ENCODE measurements at places on chromosomes 2 and 18. TPM values are rescaled to one million over a fixed set of nuclear protein-coding genes. Genes with fewer than 3 reads are reported as not detected.

DNA sequence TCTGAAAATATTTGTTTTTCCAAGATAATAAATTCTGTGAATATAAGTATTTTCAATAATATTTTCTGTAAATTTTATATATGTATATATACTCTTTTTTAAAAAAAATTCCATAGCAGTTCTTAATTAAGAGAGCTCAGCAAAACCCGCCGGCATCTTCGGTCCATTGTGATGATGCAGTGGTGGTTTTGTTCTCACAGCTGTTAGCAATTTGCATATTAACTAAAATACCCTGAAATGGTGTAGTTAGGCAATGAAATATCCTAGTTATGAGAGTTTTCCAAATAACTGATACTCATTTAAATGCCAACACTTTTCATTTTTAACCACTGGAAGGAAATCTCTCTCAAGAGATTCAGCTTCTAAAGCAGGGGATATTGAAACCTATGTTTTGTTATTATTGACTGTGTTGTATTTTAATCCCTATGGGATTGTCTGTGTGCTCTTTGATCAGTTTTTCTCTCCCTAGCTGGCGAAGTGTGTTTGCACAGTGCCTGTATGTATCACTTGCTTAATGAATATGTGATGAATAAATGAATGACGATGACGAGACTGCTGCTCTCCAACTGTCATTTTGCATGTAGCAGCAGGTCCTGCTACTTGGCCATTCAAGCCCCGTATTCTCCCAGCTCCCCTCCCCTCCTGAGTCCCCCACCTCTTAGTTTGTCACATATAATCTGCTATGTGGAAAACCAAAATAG lies 42.4 kb downstream of the PSMG2 start:
- no peak for DNase-seq

- no peak for DNase-seq
Observed at GRCh38 chr18:10391506-10391905, 62.9 kb upstream of the APCDD1 start.

- DNase-seq, result no peak
Observed at GRCh38 chr18:25233528-25234321, 118.2 kb downstream of the ZNF521 start.

- DNase-seq, result no peak
Observed at GRCh38 chr2:15084826-15085489, 452.4 kb downstream of the LRATD1 start.

DNA sequence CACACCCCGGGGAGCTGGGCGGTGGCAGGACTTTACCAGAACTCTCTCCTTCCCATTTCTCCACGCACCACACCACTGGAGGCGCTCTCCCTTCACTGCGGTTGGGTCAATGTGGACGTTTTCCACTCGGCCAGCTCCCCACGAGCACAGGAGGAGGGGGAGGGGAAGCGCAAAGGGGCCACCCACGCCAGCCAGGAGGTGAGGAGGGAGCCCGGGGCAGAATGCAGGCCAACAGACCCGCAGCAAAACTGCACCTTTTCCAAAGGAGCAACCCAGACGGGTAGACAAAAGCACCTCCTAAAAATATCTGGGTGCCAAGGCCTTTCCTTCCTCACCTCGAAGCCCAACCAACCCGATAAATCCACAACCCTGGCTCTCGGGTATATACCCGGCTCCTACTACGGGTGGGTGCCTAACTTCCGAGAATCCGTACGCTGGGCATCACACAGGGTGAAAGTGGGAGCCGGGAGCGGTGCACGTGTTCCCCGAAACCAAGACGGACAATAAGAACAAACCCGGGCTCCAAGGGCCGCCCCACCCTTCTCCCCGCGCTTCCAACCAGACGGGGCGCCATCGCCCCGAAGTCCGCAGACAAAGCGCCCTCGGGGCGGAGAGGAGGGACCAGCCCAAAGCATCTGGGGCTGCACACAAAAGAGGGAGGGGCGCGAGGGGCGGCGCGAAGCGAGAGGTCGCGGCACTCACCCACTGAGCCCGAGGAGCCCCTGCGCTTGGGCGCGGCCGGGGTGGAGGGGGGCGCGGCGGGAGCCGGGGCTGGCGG lies 1.0 kb downstream of the RTN4 start:
- peak; percentile 83 for DNase-seq

DNA sequence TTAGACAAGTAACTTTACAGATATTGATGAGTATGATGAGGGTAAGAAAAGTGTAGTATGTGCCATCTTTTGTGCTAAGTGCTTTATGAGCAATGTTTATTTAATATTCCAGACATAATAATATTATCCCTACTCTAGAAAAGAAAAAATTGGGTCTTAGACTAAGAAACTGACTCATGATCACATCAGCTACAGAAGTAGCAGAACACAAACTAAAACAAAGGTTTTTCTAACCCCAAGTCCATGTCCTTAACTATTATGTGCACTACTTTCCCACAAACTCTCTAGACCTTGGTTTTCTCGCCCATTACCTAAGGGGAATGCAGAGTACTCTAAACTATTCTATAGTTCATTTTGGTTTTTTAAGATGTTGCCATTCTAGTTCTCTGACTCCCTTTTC lies 64.5 kb downstream of the BAZ2B start:
- DNase-seq, result no peak

- DNase-seq, result no peak
Observed at GRCh38 chr2:240393831-240394410, 41.5 kb upstream of the GPC1 start.

DNA sequence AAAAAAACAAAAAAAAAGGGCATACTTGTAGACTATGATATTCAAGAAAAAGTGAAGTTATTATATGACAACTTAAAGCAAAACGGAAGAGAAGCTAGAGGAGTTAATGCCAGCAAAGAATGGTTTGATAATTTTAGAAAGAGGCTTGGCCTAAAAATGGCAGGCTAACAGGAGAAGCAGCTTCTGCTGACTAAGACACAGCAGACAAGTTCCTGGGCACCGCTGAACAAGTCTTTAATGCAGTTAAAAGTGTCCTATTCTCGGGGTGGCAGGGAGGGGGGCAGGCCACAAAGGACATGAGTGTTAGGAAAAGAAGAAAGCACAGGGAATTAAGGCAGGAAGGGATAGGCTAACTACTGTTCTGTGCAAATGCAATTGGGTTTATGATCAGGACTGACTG lies 50.3 kb upstream of the GAREM2 start:
- DNase-seq, result no peak

DNA sequence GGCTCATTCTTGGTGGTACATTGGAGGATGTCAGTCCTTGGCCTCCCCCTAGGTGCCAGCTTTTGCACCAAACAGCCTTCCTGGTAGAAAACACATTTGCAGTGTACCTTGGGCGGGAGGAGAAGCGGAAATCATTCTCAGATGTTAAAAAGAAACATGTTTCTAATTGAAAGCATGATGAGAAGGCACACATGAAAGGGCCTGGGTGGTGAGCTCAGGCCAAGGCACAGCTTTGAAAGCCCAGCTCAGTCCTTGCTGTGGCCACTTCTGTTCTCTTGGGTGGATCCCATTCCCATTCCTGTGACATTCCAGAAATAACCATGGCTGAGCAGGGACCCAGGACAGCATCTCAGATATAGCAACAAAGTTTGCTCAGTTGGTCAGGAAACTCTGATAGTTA lies 71.5 kb downstream of the LTBP1 start:
- DNase-seq, result no peak

DNA sequence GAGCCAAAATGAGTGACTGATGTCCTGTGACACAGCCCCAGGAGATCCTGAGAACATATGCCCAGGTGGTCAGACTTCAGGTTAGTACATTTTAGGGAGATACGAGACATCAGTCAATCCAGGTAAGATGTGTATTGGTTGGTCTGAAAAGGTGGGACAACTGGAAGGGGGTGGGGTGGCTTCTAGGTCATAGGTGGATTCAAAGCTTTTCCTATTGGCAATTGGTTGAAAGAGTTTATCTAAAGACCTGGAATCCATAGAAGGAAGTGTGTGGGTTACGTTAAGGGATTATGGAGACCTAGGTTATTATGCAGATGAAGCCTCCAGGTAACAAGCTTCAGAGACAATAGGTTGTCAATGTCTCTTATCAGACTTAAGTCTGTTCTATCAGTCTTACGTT lies 136.5 kb downstream of the ZNF532 start:
- DNase-seq, result no peak

DNA sequence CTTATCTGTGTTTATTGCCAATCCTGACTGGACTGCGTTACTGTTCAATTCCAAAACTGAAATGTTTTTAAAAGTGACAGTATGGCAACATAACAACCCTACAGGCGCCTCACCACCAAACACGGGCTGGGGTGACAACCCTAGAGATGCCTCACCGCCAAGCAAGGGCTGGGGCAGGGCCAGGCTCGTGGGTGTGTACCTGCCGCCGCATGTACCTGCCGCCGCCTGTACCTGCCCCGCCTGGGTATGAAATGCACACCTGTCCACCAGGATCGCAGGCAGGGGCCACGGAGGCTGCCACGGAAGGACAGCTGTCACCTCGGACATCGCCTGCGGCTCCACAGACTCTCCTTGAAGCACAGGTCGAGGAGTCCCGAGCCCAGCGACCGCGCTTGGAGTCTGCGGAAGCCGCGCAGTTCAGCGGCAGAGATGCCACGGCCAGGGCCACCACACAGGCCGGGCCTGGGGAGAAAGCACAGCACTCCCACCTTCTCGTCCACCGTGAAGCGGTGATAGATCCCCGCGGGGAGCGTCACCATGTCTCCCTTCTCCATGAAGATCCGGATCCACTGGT lies 18.9 kb downstream of the ADI1 start:
- DNase-seq, result no peak

GRCh38 chr2:179891237-179891636 lies 29.8 kb upstream of the ZNF385B start:
- DNase-seq, result no peak

Gene AGXT
- not detected for polyA plus RNA-seq

Gene TANC1
- 0.01 TPM for polyA plus RNA-seq

GRCh38 chr2:50347358-50348044 lies 684.4 kb downstream of the NRXN1 start:
- DNase-seq, result no peak

DNA sequence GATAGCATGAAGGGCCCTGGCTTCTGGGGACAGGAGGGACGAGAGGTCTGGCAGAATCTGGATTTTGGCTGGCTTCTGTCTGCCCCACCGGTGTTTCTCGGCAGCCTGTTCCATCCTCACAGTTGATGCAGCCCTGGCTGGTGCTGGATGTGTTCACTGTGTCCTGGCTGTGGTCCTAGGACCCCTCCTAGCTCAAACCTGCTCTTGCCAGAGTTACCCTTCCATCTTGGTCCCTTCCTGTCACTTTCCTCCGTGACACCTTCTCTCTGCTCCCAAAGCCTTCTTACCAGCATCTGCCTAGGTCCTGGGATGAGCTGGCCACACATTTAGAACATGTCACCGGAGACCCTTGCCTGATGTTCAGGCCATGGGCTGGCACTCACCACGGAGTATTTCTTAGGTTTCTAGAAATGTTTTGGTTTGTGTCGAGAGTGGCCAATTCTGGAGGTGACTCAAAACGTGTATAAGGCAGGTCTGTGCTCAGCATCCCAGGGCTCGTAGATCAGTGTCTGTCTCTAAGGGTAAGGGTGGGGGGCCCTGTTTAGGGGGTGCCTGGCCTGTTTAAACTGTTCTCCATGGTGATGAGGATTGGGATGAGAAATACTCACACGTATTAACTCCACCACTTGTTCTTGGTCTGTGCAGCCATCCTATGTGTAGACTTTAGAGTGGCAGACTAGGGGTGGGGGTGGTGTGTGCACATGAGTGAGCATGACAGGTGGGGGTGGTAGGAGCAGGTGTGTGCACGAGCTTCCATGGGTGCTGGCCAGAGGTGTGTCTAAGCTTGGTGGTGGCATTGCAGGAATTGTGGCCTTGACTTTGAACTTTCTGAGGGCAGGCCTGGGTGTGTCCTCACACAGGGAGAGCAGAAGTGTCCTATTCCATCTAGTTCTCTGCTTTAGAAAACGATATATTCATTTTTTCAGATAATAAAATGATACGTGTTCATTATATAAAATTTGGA lies 162.7 kb downstream of the DYSF start:
- no peak for DNase-seq

DNA sequence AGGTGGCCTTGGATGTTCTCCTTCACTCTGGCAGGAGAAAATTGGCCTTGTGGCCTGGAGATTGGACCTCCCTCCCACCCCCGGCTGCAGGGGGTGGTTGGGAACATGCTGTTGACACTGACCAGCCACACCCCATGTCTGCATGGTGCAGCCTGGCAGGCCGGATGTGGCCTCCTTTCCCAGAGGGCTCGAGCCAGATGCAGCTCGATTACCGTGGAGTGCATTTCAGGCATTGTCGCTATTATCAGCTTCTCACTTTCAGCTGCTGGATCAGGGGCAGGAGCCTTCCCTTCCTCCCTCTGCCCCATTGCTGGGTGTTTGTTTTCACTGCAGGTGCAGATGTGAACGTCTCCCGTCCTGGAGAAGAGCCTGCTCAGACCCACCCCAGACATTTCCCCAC lies 211.0 kb upstream of the SIX2 start:
- no peak for DNase-seq

DNA sequence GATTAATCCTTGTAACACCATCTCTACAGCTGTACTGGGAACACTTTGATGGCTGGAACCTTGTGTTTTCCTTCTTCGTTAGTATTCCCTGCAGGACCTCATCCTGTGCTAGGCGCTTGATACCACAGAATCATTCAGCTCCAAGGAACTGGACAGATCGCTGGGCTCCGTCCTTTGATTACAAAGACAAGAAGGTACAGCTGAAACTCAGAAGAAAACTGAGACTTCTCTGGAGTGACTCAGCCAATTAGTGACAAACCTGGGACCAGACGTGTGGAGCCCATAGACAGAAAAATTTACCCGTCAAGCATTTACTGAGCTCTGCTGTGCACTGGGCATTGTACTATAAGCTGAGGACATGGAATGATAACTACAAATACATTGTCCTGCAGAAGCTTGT lies 67.3 kb downstream of the NCKAP5 start:
- no peak for DNase-seq

DNA sequence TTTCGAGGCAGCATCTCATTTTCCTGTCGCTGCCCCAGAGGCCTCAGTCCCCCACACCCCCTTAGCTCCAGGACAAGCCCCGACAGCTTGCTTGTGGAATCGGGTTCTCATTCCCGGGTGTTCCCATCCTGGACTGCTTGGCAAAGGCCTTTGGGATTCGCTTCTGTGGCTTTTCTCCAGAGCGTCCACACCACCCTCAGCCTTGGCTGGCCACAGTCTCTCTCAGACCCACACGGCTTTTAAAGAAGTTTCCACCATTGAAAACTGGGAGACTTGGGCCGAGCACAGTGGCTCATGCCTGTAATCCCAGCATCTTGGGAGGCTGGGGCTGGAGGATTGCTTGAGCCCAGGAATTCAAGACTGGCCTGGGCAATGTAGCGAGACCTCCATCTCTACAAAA lies 2.7 kb downstream of the ESPNL start:
- DNase-seq, result no peak

Gene CD8B
- polyA plus RNA-seq, result 1.6 TPM

Gene ANTXR1
- not detected for polyA plus RNA-seq
